ENCODE measurements at places on chromosomes 7 and 10. TPM values are rescaled to one million over a fixed set of nuclear protein-coding genes. Genes with fewer than 3 reads are reported as not detected.

Gene ZNF425
- total RNA-seq = 8.0 TPM

Gene CHST15
- total RNA-seq = 8.1 TPM

Gene TMEM270
- total RNA-seq = not detected

Gene CPA1
- total RNA-seq = 23.7 TPM

Gene H2BK1
- not detected for total RNA-seq

Gene FAM131B
- total RNA-seq = 3.7 TPM

Gene TMEM273
- total RNA-seq = not detected

GRCh38 chr7:134289423-134289822 lies 27.3 kb downstream of the SLC35B4 start:
- H3K36me3 ChIP-seq = peaks cover 15% of the 10 kb centered on the region
- peak overlapping the region; percentile 73 for H3K27ac ChIP-seq
- H3K4me1 ChIP-seq = peaks cover 17% of the 10 kb centered on the region
- peaks cover 4% of the 10 kb centered on the region for H3K27me3 ChIP-seq

DNA sequence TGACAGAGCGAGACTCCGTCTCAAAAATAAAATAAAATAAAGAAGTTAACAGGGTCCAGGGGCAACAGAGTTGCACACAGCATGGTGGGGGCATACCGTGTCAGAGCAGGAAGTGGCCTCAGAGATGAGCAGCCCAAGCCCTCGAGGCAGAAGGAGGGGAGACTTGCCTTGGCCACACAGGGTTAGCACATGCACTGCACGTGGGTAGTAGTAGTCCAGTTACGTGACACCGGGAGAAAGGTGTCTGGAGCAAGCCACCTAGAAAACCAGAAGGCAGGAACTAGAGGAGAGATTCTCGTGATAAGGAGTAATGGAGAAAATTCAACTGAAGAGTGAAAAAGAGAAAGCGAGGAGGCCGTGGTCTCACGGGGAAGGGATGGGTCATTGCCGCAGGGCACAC lies 9.8 kb upstream of the DENND2A start:
- no peak overlapping the region for H3K27ac ChIP-seq
- peaks cover 3% of the 10 kb centered on the region for H3K27me3 ChIP-seq
- H3K36me3 ChIP-seq = no peaks in the 10 kb centered on the region
- no peak for DNase-seq

DNA sequence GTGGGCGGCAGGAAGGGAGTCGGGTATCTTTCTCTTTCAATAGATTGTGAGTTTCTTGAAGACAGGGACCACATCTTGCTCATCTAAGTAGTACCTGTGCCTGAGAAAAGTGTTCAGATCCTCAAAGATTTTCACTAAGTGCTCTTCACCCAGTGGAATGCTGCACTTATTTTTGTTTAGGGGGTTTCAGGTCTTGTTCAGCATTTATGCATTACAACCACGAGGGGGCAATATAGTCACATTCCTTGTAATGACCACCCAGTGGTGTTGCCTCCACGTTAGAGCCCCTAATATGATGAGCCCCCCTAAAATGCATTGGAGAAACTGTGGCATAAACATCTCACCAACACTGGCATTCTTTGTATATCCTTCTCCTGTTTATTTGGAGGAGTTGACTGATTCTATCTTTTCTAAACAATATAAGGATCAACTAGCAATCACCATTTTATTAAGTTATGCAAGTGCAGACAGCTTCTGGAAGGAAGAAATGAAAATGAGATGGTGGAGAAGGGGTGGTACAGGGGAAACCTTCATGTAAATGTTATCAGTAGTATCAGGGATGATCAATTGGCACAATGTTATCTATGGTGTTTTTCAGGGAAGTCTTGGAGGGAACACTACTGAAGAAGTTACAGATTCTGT lies 3.1 kb upstream of the PAPSS2 start:
- H3K4me3 ChIP-seq = no peak overlapping the region
- peaks cover 39% of the 10 kb centered on the region for H3K27me3 ChIP-seq
- peaks cover 10% of the 10 kb centered on the region for H3K4me1 ChIP-seq
- no peak for DNase-seq
- H3K27ac ChIP-seq = no peak overlapping the region
- H3K36me3 ChIP-seq = no peaks in the 10 kb centered on the region

- peaks cover 4% of the 10 kb centered on the region for H3K4me1 ChIP-seq
- DNase-seq = no peak
- H3K4me3 ChIP-seq = no peak overlapping the region
- no peak overlapping the region for H3K27ac ChIP-seq
Observed at GRCh38 chr10:128751284-128751683, 625.1 kb upstream of the MKI67 start.

DNA sequence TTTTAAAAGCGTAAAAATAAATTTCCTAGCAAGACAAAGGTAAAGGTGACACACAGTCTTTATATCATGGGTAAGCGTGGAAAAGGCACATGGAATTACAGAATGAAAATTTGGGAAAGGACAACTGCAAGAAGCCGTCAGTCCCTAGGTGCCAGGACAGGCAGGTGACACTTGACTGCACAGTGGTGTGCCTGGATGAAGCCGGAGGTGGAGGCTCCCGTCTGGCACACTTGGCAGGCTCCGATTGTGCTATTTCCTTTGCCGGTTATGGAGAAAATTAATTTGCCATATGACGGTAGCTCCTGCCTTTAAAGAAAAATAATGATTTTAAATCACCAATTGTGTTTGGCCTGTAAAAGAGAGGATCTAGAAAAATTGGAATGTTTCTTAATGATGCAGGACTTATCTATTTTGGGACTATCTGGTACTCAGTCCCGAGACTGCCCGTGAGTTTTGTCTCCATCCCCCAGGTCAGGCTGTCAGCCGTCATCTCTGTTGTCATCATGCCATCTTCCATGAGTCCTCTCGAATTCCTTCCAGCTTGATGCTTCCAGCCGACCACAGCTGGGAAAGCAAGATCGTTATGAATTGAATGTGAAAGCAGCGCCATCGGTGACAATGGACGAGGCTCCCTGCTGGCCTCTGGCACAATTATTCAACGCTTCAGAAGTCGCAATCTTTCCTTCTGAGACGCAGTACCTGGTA lies 56.2 kb upstream of the MGMT start:
- H3K27me3 ChIP-seq = peaks cover 53% of the 10 kb centered on the region
- H3K4me3 ChIP-seq = no peak overlapping the region
- H3K27ac ChIP-seq = no peak overlapping the region
- no peaks in the 10 kb centered on the region for H3K36me3 ChIP-seq
- no peak for DNase-seq
- no peaks in the 10 kb centered on the region for H3K4me1 ChIP-seq

- H3K27me3 ChIP-seq = peaks cover 18% of the 10 kb centered on the region
- no peak overlapping the region for H3K27ac ChIP-seq
- H3K4me3 ChIP-seq = no peak overlapping the region
- no peaks in the 10 kb centered on the region for H3K36me3 ChIP-seq
Observed at GRCh38 chr7:94389381-94389780, 5.3 kb upstream of the COL1A2 start.

- no peak overlapping the region for H3K4me3 ChIP-seq
- no peaks in the 10 kb centered on the region for H3K27me3 ChIP-seq
- no peak overlapping the region for H3K27ac ChIP-seq
- H3K36me3 ChIP-seq = peaks cover 2% of the 10 kb centered on the region
- H3K4me1 ChIP-seq = peaks cover 2% of the 10 kb centered on the region
- no peak for DNase-seq
Observed at GRCh38 chr7:23491502-23491901, 21.2 kb upstream of the IGF2BP3 start.

GRCh38 chr7:55438085-55438756 lies 73.1 kb downstream of the LANCL2 start:
- H3K27me3 ChIP-seq = peaks cover 3% of the 10 kb centered on the region
- no peak overlapping the region for H3K4me3 ChIP-seq
- no peak overlapping the region for H3K27ac ChIP-seq
- DNase-seq = no peak
- no peaks in the 10 kb centered on the region for H3K36me3 ChIP-seq
- H3K4me1 ChIP-seq = peaks cover 13% of the 10 kb centered on the region

- H3K4me3 ChIP-seq = peak within 1 kb of the TSS; percentile 94
- peaks cover 14% of the 10 kb centered on the region for H3K4me1 ChIP-seq
- peak within 1 kb of the TSS; percentile 96 for H3K27ac ChIP-seq
Observed at GRCh38 chr10:26697163-26697921, at the start of gene PDSS1. PDSS1 (plus strand) TSS chr10:26697701; CDS start chr10:26697712, 11 bp downstream.

- peak overlapping the region; percentile 62 for H3K27ac ChIP-seq
- DNase-seq = no peak
- no peaks in the 10 kb centered on the region for H3K27me3 ChIP-seq
- H3K36me3 ChIP-seq = peaks cover 15% of the 10 kb centered on the region
- H3K4me3 ChIP-seq = peak overlapping the region; percentile 29
Observed at GRCh38 chr7:90768301-90768700, 172.2 kb downstream of the CDK14 start.

DNA sequence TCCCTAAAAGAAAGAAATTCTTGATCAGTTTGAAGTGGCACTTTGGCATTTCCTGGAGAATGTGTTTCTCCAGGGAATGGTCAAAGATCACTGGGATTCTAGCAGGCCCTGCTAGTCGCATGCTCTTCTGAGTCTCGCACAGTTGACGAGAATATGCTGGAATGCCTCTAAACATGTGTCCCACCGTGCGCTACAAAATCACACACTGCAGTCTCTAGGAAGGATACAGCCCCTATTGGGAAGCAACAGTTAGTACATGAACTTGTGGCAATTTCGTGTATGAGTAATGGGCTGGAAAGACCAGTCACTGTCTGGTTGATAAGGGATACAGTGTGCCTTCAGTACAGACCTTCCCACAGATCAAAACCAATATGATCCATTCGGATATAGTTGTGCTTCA lies 257.9 kb downstream of the PRPF18 start:
- H3K4me1 ChIP-seq = peaks cover 2% of the 10 kb centered on the region
- no peak for DNase-seq
- H3K27ac ChIP-seq = no peak overlapping the region
- H3K27me3 ChIP-seq = no peaks in the 10 kb centered on the region
- no peak overlapping the region for H3K4me3 ChIP-seq

DNA sequence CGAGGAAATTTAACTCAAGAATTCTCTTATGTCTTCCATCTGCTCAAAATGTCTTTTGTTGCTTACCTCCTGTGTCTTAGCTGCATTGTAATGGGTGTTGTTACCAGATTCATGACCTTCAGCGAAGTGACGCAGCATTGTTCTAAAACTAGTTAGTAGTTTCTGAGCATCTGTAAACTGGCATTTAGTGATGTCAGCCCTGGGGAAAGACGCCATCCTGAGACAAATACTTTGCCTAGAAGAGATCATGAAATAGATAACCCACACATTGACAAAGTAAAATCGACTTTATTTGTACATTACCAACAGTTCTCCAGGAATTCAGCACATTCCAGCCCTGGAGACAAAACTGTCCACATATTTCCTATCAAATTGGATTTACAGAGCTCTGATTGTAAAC lies 87.8 kb downstream of the GPAM start:
- H3K36me3 ChIP-seq = no peaks in the 10 kb centered on the region
- no peak overlapping the region for H3K27ac ChIP-seq
- H3K4me1 ChIP-seq = no peaks in the 10 kb centered on the region
- H3K4me3 ChIP-seq = no peak overlapping the region
- no peak for DNase-seq
- no peaks in the 10 kb centered on the region for H3K27me3 ChIP-seq

DNA sequence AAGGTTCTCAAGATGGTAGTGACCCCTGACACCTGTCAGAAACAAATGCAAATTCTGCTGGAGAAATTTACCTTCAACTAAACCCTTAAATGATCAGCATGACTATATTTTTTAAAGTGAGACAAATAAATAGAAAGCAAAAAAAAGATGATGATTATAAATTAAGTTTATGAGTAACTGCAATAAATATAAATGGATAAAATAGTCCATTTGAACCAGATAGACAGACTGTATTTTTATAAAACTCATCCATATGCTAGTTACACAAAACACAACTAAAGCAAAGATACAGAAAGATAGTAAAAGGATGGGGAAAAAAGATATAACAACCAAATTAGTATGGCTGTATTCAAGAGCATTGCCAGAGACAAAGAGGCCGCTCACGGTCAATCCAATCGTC lies 5.9 kb downstream of the TMEM176A start:
- peaks cover 8% of the 10 kb centered on the region for H3K36me3 ChIP-seq
- no peak for DNase-seq
- no peak overlapping the region for H3K27ac ChIP-seq
- H3K27me3 ChIP-seq = peaks cover 24% of the 10 kb centered on the region
- H3K4me3 ChIP-seq = no peak overlapping the region
- peaks cover 2% of the 10 kb centered on the region for H3K4me1 ChIP-seq

- H3K4me1 ChIP-seq = no peaks in the 10 kb centered on the region
- H3K36me3 ChIP-seq = peaks cover 44% of the 10 kb centered on the region
- H3K27me3 ChIP-seq = no peaks in the 10 kb centered on the region
- DNase-seq = no peak
- peak overlapping the region; percentile 74 for H3K27ac ChIP-seq
Observed at GRCh38 chr7:587767-588166, 68.1 kb upstream of the PDGFA start.

DNA sequence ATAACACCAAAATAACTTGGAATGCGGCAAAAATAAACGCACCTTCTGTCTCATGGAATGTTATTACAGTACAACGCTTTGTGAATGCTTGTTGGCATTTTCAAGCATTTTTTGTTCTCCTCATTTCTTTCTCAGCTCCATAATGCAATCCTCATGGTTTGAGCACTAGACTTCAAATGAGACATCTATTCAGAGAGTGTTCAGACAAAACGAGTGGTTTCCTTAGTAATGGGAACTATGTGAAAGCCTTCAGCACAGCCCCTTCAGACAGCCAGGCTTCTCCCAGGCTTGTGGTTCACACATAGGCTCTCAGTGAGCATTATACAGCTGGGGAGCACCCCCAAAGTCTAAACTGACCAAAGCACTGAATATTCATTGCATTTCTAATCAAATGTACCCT lies 8.6 kb upstream of the LRRN3 start:
- H3K4me3 ChIP-seq = no peak overlapping the region
- no peaks in the 10 kb centered on the region for H3K4me1 ChIP-seq
- DNase-seq = no peak
- no peaks in the 10 kb centered on the region for H3K36me3 ChIP-seq
- H3K27ac ChIP-seq = no peak overlapping the region

DNA sequence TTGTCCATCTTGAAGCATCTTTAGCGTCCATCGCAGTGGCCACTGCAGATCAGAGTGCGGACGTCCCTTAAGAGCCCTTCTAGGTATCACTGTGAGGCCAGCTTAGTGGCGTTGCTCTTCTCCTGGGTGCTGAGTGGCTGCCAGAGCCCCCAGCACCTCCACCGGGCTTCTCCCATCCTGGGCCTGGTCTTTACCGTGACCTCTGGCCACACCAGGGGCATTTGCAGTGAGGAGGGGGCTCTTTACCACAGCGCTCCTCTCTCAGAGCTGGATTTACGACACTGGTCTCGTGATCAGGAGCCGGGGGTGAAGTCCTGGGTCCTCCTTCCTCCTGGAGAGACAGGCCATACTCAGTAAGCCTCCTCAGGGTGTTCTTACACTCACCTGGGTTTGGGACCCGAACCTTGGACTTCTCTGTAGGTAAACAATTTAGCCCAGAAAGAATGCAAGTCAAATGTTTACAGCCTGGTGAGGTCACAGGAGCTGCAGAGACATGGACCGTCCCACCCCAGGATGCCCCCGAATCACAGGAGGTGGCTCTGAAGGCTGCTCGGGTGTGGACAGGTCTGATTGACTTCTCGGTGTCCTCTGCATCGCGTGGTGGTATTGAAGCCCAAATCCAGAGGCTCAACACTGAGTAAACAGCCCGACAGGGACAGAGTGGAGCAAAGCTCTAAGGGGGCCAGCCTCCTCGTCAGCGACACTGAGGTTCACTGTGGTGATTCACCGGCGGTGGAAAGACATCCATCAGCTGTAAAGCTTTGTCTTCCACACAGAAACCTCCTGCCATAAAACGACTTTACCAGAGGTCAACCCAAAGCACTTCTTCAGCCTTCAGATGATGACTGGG lies 33.0 kb downstream of the JAKMIP3 start:
- no peak for DNase-seq
- H3K27me3 ChIP-seq = peaks cover 13% of the 10 kb centered on the region
- no peaks in the 10 kb centered on the region for H3K4me1 ChIP-seq
- no peaks in the 10 kb centered on the region for H3K36me3 ChIP-seq

GRCh38 chr7:135215698-135216097 lies 4.4 kb upstream of the WDR91 start:
- peaks cover 2% of the 10 kb centered on the region for H3K36me3 ChIP-seq
- peaks cover 17% of the 10 kb centered on the region for H3K4me1 ChIP-seq
- no peak overlapping the region for H3K4me3 ChIP-seq
- no peak for DNase-seq
- H3K27me3 ChIP-seq = no peaks in the 10 kb centered on the region

Measured in progenitor cell of endocrine pancreas (in vitro differentiated cells).